Left ventricle myocardium inferior (tissue), 1 donor: ENCODE measurements at places on chromosomes 12 and 14. TPM values are rescaled to one million over a fixed set of nuclear protein-coding genes. Genes with fewer than 3 reads are reported as not detected.

The PNMA1 gene
- total RNA-seq, result 19.2 TPM

DNA sequence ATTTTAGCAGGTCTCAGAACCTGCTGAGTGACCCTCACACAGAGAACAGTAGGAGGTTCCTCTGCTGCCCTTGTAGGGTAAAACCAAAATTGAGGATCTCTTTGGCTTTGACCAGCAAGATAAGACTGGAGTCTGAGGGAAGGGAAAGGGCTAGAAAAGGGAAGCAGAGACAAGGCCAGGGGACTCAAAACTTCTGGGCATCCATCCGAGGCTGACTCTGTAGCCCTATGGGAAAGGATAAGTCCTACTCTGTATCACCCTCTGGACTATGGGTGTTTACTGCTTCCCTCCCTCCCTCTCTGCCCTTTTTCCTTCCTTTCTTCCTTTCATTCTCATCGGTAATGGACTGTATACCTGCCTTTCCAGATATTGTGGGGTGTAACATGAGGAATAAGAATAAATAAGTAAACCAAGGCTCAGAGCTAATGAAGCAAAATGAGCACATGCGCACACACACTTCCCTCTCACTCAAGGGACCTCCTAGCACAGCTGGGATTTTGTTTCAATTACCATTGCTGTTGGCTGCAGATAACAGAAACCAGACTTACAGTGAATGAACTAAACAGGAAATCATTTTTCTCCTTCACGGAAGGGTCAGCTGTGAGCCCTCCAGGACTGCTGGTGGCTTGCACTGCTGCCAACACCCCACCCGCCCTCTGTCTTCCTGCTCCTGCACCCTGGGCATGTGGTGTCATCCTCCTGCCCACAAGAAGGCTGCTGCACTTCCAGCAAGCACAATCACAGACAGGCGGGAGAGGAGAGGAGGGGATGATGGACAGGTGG, 404.4 kb upstream of the CCDC196 start:
- H3K36me3 ChIP-seq, result no peaks in the 10 kb centered on the region
- H3K27ac ChIP-seq, result no peak overlapping the region
- DNase-seq, result no peak
- H3K4me1 ChIP-seq, result no peaks in the 10 kb centered on the region

The MYH7 gene
- total RNA-seq, result 14,853 TPM

DNA sequence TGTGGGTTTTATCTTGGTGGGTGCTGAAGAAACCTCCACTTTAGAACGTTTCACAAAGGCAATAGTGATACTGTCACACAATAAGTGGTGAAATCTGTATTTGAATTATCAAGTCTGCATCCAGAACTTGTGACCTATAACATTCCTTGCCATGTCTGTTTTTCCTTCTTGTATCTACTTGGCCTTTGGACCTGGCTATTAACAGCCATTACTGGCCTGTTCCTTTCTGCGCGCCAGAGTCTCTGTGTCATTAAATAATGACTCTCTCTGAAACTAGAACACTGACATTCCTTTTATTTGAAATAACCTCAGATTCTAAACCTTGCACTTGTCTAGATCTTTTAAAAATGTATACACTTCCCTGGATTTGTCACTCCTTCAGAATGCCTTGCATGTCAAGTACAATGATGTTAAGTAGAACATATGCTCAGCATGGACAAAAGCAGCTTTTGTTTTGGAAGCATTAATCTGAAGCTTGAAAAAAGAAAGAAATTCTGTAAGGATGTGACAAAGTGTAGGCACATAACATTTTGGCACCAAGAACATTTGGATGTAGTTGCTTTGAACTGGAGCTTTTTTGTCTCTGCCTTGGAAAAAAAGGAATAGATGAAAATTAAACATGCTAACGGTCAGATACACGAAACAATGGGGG, 95.5 kb upstream of the RPL10L start:
- no peaks in the 10 kb centered on the region for H3K27me3 ChIP-seq
- H3K36me3 ChIP-seq, result no peaks in the 10 kb centered on the region
- H3K27ac ChIP-seq, result no peak overlapping the region
- no peaks in the 10 kb centered on the region for H3K4me1 ChIP-seq
- DNase-seq, result no peak

DNA sequence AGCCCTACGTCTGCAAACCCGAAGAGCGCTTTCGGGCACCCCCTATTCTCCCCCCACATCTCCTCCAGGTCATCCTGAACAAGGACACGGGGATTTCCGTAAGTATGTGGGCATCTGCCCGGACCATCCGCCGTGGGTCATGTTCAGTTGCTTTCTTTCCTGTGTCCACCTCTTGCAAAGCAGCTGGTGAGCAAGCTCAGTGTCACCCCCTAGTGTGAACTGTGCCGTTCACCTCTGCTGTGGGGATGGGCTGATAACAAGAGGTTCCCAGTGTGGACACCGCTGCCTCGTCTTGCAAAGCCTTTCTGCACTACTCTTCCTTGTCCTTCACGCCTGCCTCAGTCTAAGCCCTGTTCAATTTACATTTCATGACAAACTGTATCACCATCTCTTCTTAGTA, 8.6 kb downstream of the PRKAB1 start:
- no peaks in the 10 kb centered on the region for H3K27me3 ChIP-seq
- H3K4me3 ChIP-seq, result no peak overlapping the region
- H3K36me3 ChIP-seq, result peaks cover 97% of the 10 kb centered on the region
- DNase-seq, result no peak

DNA sequence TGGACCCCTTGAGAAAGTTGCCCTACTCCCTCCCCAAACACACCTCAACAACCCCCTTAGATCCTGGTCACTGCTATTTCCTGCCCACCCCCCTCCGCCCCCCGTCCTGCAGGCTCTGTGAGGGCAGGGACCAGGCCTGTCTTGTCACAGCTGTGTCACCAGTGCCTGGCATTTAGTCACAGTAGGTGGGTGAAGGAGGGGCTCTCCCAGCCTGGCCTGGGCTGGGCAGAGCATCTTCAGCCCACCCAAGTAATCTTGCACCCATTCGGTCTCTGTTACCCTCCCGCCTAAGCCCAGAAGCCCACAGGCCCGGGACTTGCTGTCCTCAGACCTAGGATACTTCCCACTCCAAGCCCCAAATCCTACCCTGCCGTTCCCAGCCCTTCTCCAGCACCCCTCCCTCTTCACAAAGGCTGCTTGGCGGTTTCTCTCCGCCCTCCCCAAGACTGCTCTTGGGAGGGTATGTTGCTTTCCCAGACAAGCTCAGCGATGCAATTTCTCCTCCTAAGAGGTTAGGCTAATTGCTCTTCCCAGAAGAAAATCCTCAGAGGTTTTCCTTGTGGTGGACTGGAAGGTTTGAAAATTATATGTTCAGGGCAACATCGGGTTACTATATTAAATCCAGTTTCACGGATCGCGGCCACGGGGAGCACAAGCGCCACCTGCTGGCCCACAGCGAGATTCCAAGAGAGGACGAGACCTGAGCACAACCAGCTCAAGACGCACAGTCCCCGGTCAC, 50.8 kb upstream of the ZFP36L1 start:
- peaks cover 5% of the 10 kb centered on the region for H3K4me1 ChIP-seq
- H3K27me3 ChIP-seq, result peaks cover 8% of the 10 kb centered on the region
- H3K4me3 ChIP-seq, result peak overlapping the region; percentile 58
- H3K27ac ChIP-seq, result no peak overlapping the region
- H3K36me3 ChIP-seq, result no peaks in the 10 kb centered on the region

The CCDC175 gene
- not detected for total RNA-seq

- no peaks in the 10 kb centered on the region for H3K27me3 ChIP-seq
- no peaks in the 10 kb centered on the region for H3K36me3 ChIP-seq
- no peak overlapping the region for H3K4me3 ChIP-seq
- H3K4me1 ChIP-seq, result peaks cover 29% of the 10 kb centered on the region
- H3K27ac ChIP-seq, result no peak overlapping the region
- no peak for DNase-seq
Measured at GRCh38 chr14:51512316-51512715, 139.4 kb upstream of the FRMD6 start.

- DNase-seq, result no peak
- peak overlapping the region; percentile 10 for H3K27ac ChIP-seq
- H3K27me3 ChIP-seq, result no peaks in the 10 kb centered on the region
- peaks cover 18% of the 10 kb centered on the region for H3K36me3 ChIP-seq
- H3K4me1 ChIP-seq, result peaks cover 54% of the 10 kb centered on the region
Measured at GRCh38 chr12:88546226-88546625, 34.0 kb downstream of the KITLG start.

The FOXN3 gene
- total RNA-seq, result 120 TPM

GRCh38 chr14:51283402-51284085, 43.5 kb downstream of the TMX1 start:
- H3K4me1 ChIP-seq, result no peaks in the 10 kb centered on the region
- no peaks in the 10 kb centered on the region for H3K27me3 ChIP-seq
- H3K4me3 ChIP-seq, result no peak overlapping the region
- no peak overlapping the region for H3K27ac ChIP-seq

The TMEM121 gene
- 2.1 TPM for total RNA-seq

The DLK1 gene
- 2.8 TPM for total RNA-seq

The NYNRIN gene
- total RNA-seq, result 8.0 TPM

- peak overlapping the region; percentile 99 for H3K27ac ChIP-seq
- peaks cover 60% of the 10 kb centered on the region for H3K4me1 ChIP-seq
- DNase-seq, result no peak
- no peaks in the 10 kb centered on the region for H3K36me3 ChIP-seq
Measured at GRCh38 chr12:92927436-92928281, 1.4 kb downstream of the EEA1 start.

The PIWIL1 gene
- not detected for total RNA-seq

The SLC38A4 gene
- total RNA-seq, result 0.27 TPM

The GPR33 gene
- total RNA-seq, result not detected

The FAM186B gene
- total RNA-seq, result 0.33 TPM

DNA sequence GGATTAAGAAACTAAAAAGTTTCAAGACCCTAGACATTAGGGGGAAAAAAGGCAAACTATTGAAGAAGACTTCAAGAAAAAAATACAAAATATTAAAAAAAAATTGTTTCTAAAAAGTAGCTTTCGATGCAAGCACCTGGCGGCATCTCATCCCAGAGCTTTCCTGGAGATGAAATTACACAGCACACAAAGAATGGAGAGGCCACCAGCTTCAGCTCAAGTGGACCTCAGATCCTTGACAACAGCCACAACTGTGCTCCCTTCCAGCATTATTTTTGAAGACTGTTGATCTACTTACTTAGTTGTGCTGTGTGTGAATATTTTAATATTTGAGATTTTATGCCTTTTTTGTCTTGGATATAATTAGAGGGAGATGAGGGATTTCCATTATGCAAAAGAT, 479.0 kb downstream of the GLT1D1 start:
- H3K27ac ChIP-seq, result no peak overlapping the region
- H3K36me3 ChIP-seq, result no peaks in the 10 kb centered on the region
- H3K4me1 ChIP-seq, result no peaks in the 10 kb centered on the region

DNA sequence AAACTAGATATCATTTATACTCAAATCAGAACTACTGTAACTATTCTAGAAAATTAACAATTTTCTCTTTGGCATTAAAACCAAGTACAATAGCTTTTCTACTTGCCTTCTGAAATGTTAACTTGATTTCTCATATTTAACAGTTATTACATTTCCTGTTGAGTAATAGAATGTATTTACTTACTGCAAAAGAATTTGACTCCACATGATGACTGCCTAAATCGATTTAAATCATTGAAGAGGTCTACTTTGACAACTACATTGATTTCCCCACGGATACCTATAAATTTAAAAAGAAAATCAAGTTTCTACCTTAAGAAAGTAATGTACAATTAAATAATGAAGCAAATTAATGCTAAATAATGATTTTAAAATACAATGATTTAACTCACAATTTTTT, 18.9 kb downstream of the C2CD5 start:
- no peak for DNase-seq
- H3K4me1 ChIP-seq, result peaks cover 4% of the 10 kb centered on the region
- no peaks in the 10 kb centered on the region for H3K27me3 ChIP-seq

The VRTN gene
- total RNA-seq, result not detected

DNA sequence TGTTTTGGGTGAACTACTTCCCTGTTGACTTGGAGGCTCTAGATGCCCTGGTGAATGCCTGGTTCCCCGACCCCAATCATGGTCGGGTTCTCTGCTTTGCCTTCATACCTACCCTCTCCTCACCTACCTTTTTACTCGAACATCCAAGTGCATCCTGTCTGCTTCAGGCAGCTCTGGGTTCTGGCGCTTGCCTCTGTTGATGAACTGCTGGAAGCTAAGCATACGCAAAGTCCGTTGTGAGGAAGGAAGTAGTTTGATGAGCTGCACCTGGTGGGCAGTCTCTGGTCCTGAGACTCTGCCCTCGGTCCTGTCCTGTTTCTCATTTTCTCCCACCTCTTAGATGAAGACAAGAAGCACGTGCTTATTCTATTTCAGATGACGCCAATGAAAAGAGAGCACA, 13.6 kb downstream of the KCNH3 start:
- peaks cover 27% of the 10 kb centered on the region for H3K27me3 ChIP-seq
- no peak for DNase-seq
- peak overlapping the region; percentile 76 for H3K27ac ChIP-seq
- peaks cover 17% of the 10 kb centered on the region for H3K36me3 ChIP-seq

The SERPINA3 gene
- 45.5 TPM for total RNA-seq

DNA sequence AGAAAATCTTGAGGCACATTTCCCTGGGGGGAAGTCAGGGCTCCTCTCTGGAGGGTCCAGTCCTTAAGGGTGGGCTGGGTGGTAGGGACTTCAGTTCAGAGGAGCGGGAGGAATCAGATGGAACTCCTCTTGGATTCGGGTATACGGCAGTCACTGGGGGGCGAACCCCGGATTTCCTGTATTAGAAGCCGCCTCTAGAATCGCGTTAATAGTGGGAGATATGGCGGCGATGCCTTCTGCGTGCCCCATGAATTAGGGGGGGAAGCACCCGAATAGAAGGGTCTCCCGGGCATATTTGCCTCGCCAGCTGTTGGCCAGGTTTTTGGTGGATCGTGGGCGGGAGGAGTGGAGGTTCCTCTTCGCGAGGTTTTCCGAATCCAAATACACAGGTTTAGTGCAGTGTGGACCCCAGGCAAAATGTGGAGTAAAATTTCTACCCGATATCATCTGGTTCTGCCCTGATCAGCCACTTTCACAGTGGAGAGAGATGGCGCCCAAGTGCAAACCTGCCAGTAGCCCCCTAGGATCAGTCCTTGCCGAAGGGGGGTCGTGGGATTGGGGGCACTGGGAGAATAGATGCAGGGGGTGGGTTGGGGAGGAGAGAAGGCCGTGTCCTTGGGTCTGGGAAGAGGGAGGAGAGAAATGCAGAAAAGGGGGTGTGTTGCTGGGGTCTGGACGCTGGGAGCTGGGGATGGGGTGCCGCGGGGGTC, 628 bp downstream of the MEG3 start:
- H3K4me1 ChIP-seq, result peaks cover 4% of the 10 kb centered on the region
- no peaks in the 10 kb centered on the region for H3K36me3 ChIP-seq
- DNase-seq, result no peak

The ABHD12B gene
- total RNA-seq, result not detected

- DNase-seq, result no peak
- H3K4me1 ChIP-seq, result no peaks in the 10 kb centered on the region
- H3K36me3 ChIP-seq, result no peaks in the 10 kb centered on the region
- no peaks in the 10 kb centered on the region for H3K27me3 ChIP-seq
- H3K27ac ChIP-seq, result no peak overlapping the region
Measured at GRCh38 chr12:24814379-24815113, 134.4 kb downstream of the BCAT1 start.
